ENCODE measurements at places on chromosomes 16 and 17.

DNA sequence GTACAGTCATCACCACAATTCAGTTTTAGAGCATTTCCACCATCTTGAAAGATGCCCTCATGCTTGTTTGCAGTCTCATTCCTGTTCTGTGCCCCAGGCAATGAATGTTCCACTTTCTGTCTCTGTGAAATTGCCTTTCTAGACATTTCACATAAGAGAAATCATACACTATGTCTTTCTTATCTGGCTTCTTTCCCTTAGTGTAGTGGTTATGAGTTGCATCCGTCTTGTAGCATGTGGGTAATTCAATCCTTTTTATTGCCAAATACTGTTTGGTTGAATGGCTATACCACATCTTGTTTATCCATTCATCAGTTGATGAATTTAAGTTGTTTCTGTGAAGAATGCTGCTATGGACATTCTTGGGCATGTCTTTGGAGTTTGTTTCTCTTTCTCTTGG, 132.5 kb upstream of the PLCG2 start:
- no peak for DNase-seq

DNA sequence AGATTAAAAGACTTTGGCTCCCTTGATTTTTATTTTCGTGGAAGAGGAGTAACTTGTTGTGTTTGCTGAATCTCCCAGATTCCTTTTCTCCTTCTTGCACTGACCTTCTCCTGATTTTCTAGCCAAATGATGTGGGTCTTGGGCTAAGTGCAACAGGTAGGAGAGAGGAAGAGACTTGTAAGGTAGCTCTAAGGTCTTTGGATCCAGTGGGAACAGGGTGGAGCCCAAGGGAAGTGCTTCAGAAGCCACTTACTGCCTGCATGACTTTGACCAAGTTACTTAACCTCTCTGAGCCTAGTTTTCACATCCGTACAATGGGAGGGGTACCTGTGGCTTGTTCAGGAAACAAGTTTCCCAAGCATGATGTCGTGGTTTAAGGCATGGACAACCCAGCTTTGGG, 111.3 kb upstream of the IRX3 start:
- DNase-seq, result no peak

GRCh38 chr17:17072546-17072945, 30.3 kb downstream of the MPRIP start:
- no peak for DNase-seq

- no peak for DNase-seq
Measured at GRCh38 chr17:27553019-27553511, 77.9 kb upstream of the LGALS9 start.

DNA sequence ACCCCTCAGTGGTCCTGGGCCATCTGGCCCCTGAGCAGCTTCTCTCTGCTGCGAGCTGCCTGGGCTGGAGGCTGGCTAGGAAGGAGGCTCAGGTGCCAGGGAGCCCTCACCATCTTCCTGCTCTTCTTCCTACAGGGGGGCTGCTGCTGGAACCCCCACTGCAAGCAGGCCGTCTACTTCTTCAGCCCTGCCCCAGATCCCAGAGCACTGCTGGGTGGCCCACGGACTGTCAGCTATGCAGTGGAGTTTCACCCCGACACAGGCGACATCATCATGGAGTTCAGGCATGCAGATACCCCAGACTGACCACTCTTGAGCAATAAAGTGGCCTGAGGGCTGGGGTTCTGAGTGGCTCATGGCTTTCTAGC, 46.1 kb downstream of the PRMT7 start:
- DNase-seq, result no peak

GRCh38 chr16:11677451-11677951, 9.2 kb downstream of the SNN start:
- no peak for DNase-seq

DNA sequence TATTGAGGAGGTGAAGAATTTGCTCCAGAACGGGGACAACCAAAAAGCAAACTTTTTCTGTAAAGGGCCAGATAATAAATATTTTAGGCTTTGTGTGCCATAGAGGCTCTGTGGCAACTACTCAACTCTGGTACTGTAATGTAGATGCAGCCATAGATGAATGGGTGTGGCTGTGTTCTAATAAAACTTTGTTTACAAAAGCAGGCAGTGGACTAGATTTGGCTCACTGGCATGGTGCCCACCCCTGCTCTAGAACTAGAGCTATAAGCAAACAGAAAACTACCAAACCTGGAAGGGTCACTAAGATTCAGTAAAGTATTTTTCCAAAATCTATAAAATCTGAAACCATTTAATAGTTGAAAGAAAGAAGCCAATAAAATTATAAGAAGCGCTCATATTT, 24.6 kb upstream of the SMURF2 start:
- DNase-seq, result no peak

GRCh38 chr17:50511058-50511457, 2.8 kb downstream of the MYCBPAP start:
- DNase-seq, result no peak

DNA sequence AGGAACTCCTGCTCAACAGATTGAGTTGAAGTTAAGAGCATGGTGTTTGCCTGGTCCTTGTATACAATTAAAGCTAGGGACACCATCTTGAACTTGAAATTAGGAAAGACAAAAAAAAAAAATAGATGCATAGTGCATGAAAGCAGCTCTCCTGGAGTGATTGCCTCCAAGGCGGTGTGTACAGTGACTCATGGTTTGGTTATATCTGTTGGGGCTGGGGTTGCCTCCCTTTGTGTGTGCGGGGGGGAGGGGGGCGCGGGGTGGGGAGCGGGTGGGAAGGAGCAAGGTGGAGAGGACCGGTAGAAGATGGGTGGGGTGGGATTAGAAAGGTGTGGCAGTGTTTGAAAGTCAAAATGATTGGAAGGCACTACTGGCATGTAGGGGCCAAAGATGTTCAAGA, 3.4 kb downstream of the TMED6 start:
- no peak for DNase-seq

DNA sequence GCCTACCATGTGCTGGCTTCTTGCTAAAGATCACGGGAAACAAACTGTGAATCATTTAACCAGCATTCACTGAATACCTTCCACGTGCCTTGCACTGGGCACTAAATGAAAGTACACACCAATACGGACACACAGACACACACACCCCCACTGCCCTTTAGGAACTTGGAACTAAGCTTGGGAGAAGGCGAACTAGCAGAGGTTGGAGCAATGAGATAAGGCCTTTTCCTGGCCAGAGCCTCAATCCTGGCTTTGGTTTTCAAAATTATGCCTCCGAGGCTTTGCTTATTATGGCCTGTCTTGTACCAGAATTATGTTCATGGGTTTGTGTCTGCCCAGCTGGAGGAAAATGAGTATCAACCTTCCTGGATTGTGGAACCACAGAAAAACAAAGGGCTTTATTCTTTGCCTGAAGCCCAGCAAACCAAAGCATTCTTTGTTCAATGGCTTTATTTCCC, 32.3 kb downstream of the CPPED1 start:
- DNase-seq, result no peak

GRCh38 chr17:55742272-55743102, 8.4 kb upstream of the PCTP start:
- DNase-seq, result no peak

DNA sequence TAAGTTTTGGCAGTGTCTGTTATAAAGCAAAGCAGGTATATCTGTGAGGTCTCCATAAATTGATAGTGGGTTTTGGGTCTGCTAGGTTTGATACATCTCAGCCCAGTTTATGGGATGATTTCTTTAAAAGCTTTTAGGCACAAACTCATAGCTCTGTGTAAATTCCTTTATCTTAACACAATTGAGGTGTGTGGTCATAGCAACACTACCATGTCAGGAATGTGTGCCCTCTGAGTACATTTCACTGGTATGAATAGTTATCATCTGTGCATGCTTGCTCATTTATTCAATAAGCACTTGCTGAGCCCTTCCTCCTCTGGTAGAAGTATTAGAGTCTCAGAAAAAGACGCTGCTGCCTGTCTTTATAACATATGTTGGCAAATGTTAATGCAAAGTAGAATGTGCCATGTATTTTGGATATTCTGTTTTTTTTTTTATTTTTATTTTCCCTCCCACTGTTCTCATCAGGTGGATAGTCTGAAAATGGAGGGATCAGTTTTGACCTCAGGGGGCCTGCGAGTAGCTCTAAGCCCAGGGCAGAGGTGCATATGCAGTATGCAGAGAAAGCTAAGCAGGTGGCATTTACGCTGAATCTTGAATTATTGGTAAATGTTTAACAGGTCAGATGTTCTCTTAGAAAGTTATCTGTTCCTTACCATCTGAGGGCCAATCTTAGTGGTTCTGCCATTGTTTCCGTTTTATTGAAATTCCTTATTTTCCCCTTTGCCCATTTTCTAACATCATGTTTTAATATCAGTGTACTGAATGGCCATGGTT, 90.7 kb downstream of the WNT3 start:
- DNase-seq, result no peak

- DNase-seq, result no peak
Measured at GRCh38 chr17:57999496-58000017, 7.5 kb downstream of the SRSF1 start.

- DNase-seq, result no peak
Measured at GRCh38 chr16:75402821-75403475, 30.4 kb downstream of the CFDP1 start.

GRCh38 chr17:17474341-17474740, 2.5 kb upstream of the MED9 start:
- DNase-seq, result no peak

DNA sequence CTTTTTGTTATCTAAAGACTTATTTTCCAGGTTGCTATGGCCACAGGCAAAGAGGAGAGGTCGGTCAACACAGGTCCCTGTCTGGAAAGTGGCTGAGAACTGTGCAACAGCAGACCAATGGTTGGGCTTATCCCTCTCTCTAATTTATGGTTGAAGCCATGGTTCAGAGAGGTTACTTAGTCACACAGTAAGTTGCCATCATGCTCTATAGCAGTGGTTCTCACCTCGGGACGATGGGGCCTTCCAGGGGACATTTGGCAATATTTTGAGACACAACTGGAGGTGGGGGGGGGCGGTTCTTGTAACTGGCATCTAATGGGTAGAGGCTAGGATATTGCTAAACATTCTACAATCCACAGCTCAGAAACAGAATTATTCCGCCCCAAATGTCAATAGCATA, 842 bp upstream of the LDAF1 start:
- DNase-seq, result no peak

GRCh38 chr17:19939993-19940721, 37.5 kb downstream of the AKAP10 start:
- DNase-seq, result no peak

DNA sequence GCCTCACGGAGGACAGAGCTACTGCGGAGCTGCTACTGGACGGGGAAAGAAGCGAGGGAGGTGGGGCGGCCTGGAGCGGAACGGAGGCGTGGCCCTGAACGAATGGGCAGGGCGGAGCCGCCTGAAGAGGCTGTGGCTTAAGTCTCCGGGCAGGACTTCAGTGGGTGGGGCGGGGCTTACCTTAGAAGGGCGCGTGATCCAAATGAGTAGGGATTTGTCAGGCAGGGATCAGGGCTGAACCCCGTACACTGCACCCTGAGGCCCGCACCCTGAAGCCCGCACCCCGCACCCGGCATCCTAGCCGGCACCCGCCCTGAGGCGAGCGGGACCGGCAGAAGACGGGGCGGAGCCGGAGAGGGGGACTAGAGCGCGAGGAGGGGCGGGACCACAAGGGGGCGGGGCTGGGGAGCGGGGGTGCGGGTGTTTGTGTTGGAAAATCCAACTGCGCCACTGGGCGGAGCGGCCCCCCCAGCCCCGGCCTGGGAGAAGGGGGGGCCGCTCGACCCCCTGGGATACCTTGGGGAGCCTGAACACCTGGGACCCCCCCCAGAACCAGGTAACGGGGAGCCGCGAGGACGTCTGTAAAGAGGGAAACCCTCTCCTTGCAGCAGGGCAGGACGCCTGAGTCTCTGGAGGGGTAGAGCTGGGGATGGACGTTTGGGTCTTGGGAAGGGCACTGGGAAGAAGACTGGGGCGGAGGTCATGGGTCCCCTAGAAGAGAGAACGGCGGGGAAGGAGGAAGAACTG, at the start of gene KDM6B:
KDM6B (plus strand) TSS at position 423 of the 747 bp plus-strand sequence. CDS start 11,338 bp downstream, outside the sequence.
- peak; percentile 88 for DNase-seq

GRCh38 chr17:13154930-13155329, 137.1 kb upstream of the ELAC2 start:
- DNase-seq, result no peak

GRCh38 chr17:70862295-70862694, 693.0 kb downstream of the KCNJ2 start:
- DNase-seq, result no peak

DNA sequence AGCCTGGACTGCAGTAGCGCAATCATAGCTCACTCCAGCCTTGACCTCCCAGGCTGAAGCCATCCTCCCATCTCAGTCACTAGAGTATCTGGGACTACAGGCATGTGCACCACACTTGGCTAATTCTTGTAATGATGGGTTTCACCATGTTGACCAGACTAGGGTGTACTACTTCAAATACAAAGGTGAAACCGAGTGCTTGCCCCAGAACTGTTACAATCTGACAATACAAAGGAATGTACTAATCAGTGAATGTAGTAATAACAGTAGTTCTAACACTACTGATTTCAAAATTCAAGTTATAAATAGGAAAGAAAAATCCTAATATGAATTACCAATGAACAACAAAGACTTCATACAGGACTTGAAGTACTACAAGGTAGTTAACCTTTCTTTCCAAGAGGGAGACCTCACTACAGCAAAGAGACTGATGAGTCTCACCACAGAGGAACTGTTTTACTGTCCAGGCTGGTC, 24.4 kb downstream of the CRK start:
- DNase-seq, result no peak

GRCh38 chr17:3527468-3527867, 30.1 kb downstream of the TRPV3 start:
- no peak for DNase-seq

All from activated B cell treated with CpG ODN at 0.5 μM for 24 hours (primary cell).